ENCODE measurements at places on chromosomes 16 and 17.

DNA sequence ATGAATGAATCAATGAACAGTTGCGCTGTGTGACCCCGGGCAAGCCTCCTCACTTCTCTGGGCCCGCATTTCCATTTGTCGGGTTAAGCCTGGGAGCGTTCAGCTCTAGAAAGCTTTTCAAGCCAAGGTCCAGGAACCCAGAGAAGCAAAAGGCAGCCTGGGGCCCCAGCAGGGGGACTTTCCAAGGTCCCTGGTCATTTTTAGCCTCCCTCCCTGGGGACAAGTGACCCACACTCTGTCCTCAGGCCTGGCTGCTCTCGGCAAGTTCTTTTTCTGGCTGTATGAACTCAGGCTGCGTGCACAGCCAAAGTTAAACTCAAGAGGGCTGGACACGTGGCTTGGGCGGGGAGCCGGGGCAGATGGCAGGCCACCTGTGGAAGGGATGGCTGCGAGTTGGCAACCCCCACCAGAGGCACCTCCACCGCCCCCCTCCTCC is 41.4 kb upstream of the CIBAR2 start:
- H3K36me3 ChIP-seq = no peaks in the 10 kb centered on the region
- no peaks in the 10 kb centered on the region for H3K27me3 ChIP-seq
- no peak overlapping the region for H3K27ac ChIP-seq
- H3K4me1 ChIP-seq = peaks cover 23% of the 10 kb centered on the region

- H3K4me1 ChIP-seq = no peaks in the 10 kb centered on the region
- H3K27me3 ChIP-seq = no peaks in the 10 kb centered on the region
Observed at GRCh38 chr16:20838240-20838639, 31.9 kb downstream of the REXO5 start.

GRCh38 chr16:84643674-84644073 is 4.6 kb upstream of the KLHL36 start:
- DNase-seq = no peak

- no peak overlapping the region for H3K27ac ChIP-seq
- H3K4me3 ChIP-seq = no peak overlapping the region
- H3K27me3 ChIP-seq = no peaks in the 10 kb centered on the region
Observed at GRCh38 chr16:80200079-80200478, 340.7 kb upstream of the DYNLRB2 start.

DNA sequence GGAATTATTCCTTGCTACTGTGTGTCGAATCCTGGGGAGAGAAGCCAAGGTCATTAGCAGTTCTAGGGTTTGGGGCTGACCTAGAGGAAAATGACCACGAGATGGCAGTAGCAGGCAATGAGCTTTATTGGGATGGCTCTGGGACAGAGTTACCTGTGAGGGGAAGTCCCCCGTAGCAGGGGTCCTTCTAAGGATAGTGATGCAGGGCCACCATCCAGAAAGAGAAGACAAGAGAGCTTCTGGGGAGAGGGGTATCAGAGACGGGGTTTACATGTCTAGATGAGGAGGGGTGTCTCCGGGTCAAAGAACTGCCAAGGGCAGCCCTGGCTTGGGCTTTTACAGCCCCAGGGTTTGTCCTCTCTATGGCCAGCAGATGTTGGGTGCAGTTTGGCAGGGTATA is 6.4 kb upstream of the GGT6 start:
- H3K4me1 ChIP-seq = no peaks in the 10 kb centered on the region
- H3K27ac ChIP-seq = no peak overlapping the region
- H3K4me3 ChIP-seq = no peak overlapping the region
- H3K27me3 ChIP-seq = peaks cover 23% of the 10 kb centered on the region
- H3K36me3 ChIP-seq = no peaks in the 10 kb centered on the region

DNA sequence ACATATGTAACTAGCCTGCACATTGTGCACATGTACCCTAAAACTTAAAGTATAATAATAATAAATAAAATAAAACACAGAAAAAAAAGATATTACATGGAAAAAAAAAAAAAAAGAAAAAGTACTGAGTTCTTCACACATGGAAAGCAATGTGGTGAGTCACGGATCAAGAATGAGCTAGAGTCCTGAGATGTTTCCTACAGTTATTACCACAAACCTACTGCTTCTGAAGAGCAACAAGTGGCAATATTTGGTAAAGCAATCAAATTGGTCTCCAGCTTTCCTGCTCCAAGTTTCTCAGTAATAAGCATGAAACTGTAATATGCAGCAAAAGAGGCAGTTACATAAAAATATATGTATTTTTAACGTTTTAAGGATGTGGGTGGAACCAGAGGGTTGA is 223.3 kb upstream of the SALL1 start:
- DNase-seq = peak; percentile 89
- no peaks in the 10 kb centered on the region for H3K27me3 ChIP-seq
- H3K27ac ChIP-seq = no peak overlapping the region
- H3K4me3 ChIP-seq = no peak overlapping the region
- H3K4me1 ChIP-seq = peaks cover 6% of the 10 kb centered on the region

DNA sequence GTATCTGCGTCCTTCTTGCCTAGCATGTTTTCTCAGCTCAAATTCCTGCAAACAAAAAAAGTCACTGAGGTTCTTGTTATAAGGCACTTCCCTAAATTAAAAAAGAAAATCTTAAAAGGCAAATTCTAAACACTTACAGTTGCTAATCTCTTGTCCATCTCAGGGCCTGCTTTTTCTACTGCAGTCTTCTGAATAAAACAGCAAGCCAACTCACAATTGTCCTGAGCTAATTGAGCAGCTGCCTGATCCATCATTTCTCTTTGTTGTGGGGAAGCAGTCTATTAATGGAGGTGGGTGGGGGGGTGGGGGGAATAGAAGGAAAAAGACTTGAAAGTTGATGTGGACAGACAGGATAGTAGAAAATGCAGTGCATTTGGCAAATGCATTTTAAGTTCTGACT is 27.0 kb downstream of the SETD6 start:
- H3K27me3 ChIP-seq = no peaks in the 10 kb centered on the region
- peaks cover 4% of the 10 kb centered on the region for H3K4me1 ChIP-seq
- H3K36me3 ChIP-seq = peaks cover 86% of the 10 kb centered on the region
- no peak for DNase-seq
- H3K27ac ChIP-seq = no peak overlapping the region
- no peak overlapping the region for H3K4me3 ChIP-seq

GRCh38 chr16:79074541-79074940 is 526.0 kb downstream of the MAF start:
- no peaks in the 10 kb centered on the region for H3K4me1 ChIP-seq
- no peaks in the 10 kb centered on the region for H3K27me3 ChIP-seq
- H3K27ac ChIP-seq = no peak overlapping the region
- H3K4me3 ChIP-seq = no peak overlapping the region
- no peaks in the 10 kb centered on the region for H3K36me3 ChIP-seq
- DNase-seq = no peak

DNA sequence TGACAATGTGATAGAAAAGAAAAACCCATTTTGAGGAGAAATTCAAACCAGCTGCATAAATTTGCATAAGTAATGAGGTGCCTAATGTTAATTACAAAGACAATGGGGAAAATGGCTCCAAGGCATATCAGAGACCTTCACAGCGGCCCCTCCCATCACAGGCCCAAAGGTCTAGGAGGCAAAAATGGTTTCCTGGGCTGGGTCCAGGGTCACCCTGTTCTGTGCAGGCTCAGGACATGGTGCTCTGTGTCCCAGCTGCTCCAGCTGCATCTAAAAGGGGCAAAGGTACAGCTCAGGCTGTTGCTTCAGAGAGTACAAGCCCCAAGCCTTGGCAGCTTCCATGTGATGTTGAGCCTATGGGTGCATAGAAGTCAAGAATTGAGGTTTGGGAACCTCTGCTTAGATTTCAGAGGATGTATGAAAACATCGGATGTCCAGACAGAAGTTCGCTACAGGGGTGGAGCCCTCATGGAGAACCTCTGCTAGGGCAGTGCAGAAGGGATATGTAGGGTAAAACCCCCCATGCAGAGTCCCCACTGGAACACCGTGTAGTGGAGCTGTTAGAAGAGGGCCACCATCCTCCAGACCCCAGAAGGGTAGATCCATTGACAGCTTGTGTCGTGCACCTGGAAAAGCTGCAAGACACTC is 40.6 kb downstream of the IKZF3 start:
- H3K36me3 ChIP-seq = no peaks in the 10 kb centered on the region
- peaks cover 7% of the 10 kb centered on the region for H3K27me3 ChIP-seq
- H3K27ac ChIP-seq = no peak overlapping the region
- H3K4me3 ChIP-seq = no peak overlapping the region

- peaks cover 68% of the 10 kb centered on the region for H3K36me3 ChIP-seq
- DNase-seq = no peak
- H3K4me1 ChIP-seq = no peaks in the 10 kb centered on the region
- H3K27ac ChIP-seq = no peak overlapping the region
- H3K27me3 ChIP-seq = no peaks in the 10 kb centered on the region
Observed at GRCh38 chr16:27503662-27504061, 46.1 kb downstream of the GTF3C1 start.

- no peaks in the 10 kb centered on the region for H3K36me3 ChIP-seq
- DNase-seq = no peak
- H3K4me1 ChIP-seq = peaks cover 36% of the 10 kb centered on the region
- H3K27ac ChIP-seq = no peak overlapping the region
- H3K27me3 ChIP-seq = no peaks in the 10 kb centered on the region
Observed at GRCh38 chr16:88454523-88454947, 1.5 kb downstream of the ZFPM1 start.

DNA sequence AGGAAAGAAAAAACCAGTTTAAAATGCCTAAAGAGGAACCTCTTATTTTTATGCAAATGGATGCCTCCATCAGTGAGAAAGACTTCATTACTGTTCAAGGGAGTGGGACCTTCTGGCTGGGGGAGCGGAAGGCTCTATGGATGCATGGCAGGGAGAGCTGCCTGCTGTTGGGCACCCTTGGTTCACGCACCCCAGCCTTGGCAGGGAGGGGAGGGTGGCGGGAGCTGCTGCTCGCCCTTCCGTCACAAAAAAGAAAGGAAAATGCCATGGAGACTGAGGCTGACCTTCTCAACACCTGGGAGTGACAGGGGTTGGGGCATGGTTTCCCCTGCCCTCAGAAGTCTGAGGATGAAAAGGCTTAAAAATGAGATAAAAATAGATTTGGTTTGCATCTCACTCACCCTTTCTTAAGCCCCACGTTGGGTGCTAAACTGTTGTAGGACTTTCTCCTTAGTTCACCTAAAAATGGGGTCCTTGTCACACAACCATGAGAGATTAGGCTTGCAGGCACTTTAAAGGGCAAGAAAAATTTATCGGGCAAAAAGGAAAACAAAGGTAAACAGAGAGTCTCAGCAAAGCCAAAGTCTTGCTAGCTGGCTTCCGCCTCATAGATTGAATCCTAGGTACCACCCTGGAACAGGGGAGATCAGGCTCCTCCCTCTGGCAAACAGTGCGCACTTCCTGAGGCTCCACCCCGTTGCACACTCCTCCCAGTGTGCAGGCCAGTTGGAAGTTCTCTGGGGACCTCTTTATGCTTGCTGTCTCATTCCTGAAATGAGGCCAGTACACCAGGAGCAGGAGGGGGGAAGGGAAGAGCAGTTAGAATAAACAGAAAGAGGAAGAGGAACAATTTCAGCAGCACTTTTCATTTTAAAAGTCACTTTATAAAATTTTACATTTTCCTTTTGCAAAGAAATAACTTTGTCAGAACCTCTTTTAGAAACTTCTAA is 31.6 kb downstream of the PHKB start:
- no peaks in the 10 kb centered on the region for H3K4me1 ChIP-seq
- H3K27ac ChIP-seq = no peak overlapping the region
- H3K4me3 ChIP-seq = no peak overlapping the region
- no peak for DNase-seq

GRCh38 chr16:89687092-89687940 is 827 bp downstream of the CDK10 start:
- H3K27ac ChIP-seq = peak overlapping the region; percentile 81
- DNase-seq = peak; percentile 52
- H3K27me3 ChIP-seq = no peaks in the 10 kb centered on the region
- peaks cover 5% of the 10 kb centered on the region for H3K36me3 ChIP-seq

- no peak for DNase-seq
- H3K36me3 ChIP-seq = no peaks in the 10 kb centered on the region
- no peak overlapping the region for H3K27ac ChIP-seq
- no peaks in the 10 kb centered on the region for H3K27me3 ChIP-seq
- no peak overlapping the region for H3K4me3 ChIP-seq
Observed at GRCh38 chr17:60170835-60171752, 21.3 kb downstream of the CA4 start.

GRCh38 chr16:89602952-89603590 is 10.4 kb upstream of the DPEP1 start:
- H3K36me3 ChIP-seq = no peaks in the 10 kb centered on the region
- peaks cover 13% of the 10 kb centered on the region for H3K4me1 ChIP-seq
- no peak overlapping the region for H3K4me3 ChIP-seq
- no peak for DNase-seq

DNA sequence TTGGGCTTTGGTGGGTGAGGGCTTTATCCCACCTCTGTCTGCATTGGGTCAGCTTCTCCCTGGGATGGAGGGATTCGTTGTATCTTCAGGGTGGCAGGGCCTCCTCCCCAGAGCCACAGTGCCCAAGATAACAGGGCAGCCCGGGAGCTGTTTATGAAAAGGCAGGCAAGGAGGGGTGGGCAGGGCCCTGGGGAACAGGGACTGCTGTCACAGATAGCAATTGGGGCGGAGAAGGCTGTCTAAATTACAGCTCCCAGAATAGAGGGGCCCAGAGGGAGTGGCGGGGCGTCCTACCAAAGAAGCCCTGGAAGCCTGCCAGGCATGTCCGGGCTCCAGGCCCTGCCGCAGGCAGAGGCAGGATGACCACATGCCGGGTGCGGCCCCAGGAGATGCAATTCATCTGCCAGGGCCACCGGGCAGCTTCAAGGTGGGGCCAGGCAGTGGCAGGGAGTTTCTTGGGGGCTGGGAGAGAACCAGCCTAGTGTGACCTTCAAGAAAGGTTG is 18.8 kb upstream of the PHOSPHO1 start:
- H3K27me3 ChIP-seq = no peaks in the 10 kb centered on the region
- no peak overlapping the region for H3K4me3 ChIP-seq
- no peaks in the 10 kb centered on the region for H3K36me3 ChIP-seq
- DNase-seq = no peak
- H3K27ac ChIP-seq = no peak overlapping the region

GRCh38 chr17:40124279-40125141 is 2.7 kb downstream of the MSL1 start:
- H3K4me3 ChIP-seq = peak overlapping the region; percentile 84
- peaks cover 11% of the 10 kb centered on the region for H3K4me1 ChIP-seq

DNA sequence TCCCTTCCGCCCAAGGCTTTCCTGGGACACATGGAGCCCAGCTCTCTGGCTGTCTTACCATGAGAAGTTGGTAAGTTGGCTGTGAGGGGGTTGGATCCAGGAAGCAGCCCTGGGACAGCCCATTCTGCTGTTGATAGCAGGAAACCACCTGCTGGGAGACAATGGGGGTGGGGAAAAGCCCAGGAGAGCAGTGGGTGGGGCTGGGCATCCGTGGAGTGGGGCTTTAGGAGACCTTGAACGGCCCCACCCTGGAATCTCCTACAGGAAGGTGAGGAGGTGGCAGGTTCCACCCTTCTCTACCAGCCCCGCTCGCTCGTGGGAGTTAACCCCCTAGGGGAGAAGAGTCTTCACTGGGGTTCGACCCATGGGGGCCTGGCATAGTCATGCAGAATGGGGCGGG is 5.8 kb downstream of the TMEM92 start:
- H3K4me3 ChIP-seq = no peak overlapping the region
- peaks cover 12% of the 10 kb centered on the region for H3K36me3 ChIP-seq
- peaks cover 21% of the 10 kb centered on the region for H3K4me1 ChIP-seq
- no peak for DNase-seq
- H3K27ac ChIP-seq = no peak overlapping the region
- H3K27me3 ChIP-seq = no peaks in the 10 kb centered on the region
